ENCODE measurements at places on chromosomes 2 and 18.

GRCh38 chr2:206250041-206250897 lies 24.2 kb upstream of the ZDBF2 start:
- DNase-seq = no peak

DNA sequence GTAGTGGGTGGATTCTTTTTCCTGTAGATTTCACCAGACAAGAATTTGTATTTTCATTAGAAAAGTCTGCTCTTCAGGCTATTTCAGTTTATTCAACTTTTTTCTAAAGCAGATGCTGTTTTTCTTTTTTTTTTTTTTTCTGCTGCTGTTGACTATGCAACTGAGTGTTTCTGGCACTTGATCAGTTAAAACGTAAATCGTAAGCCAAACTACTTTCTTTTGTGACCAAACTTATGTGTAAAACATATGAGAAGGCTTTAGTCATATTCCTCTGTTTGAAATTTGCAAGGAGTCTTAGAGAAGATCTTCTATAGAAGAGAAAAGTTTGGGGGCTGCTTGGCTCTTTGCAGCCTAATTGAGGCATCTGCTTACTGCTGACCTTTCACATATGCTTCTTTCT lies 170.1 kb downstream of the PARD3B start:
- DNase-seq = no peak

DNA sequence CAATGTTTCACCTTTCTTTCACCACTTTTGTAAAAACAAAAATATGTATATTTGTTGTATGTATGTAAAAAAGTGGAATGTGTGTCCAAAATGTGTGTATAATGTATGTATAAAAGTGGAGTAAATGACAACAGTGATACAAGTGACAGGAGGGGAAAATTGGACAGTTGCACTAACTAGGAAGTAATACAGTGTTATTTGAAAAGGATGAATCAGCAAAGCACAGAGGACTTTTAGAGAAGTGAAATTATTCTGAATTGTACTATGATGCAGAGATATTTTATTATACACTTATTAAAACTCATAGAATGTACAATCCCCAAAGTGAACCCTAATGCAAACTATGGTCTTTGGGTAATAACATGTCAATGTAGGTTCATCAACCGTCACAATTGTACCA lies 331.3 kb upstream of the CNTNAP5 start:
- no peak for DNase-seq

- DNase-seq = no peak
These were observed 430.4 kb downstream of the DLGAP1 start for GRCh38 chr18:4024702-4025101.

DNA sequence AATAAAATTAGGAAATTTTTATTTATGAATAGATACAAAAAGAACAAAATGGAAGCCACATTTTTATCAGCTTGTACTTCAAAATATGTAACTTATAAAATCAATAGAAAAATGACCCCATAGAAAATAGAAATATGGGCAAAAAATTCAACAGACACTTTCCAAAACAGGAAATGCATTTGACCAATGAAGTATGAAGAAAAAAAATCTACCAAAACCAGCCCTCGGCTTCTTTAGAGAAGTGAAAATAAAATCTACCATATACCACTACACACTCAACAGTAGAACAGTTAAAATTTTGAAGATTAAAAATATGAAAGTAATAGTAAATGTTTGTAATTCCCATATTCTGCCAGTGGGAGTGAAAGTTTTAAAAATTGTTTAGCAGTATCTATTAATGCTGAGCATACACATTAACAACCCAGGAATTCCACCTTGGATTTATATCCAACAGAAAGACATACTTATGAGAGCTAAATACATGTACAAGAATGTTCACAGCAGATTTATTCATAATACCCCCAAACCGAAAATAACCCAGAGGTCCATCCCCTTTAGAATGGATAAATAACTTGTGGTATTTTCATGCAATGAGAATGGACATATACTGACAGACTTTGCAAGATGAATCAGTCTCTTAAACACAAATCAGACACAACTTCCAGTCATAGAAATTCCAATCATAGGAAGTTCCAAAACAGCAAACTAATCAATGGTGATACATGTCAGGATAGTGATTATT lies 318.0 kb downstream of the FIGN start:
- no peak for DNase-seq

GRCh38 chr2:64852771-64853241 lies 136.4 kb upstream of the SLC1A4 start:
- no peak for DNase-seq

GRCh38 chr18:79933765-79934164 lies 17.7 kb downstream of the SLC66A2 start:
- no peak for DNase-seq

DNA sequence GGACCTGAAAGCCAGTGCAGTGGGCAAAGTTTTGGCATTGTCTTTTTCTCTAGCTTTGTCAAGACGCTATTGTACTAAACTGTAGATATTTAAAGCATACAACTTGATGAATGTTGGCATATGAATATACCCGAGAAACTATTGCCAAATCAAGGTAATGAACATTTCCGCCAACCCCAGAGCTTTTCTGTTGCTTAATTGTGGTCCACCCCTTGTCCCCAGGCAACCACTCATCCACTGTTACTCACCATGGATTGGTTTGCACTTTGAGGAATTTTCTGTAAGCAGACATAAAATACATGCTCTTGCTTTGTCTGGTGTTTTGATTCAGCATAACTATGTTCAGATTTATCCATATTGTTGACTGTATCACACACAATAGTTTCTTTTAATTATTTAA lies 688.4 kb downstream of the ADCYAP1 start:
- no peak for DNase-seq

DNA sequence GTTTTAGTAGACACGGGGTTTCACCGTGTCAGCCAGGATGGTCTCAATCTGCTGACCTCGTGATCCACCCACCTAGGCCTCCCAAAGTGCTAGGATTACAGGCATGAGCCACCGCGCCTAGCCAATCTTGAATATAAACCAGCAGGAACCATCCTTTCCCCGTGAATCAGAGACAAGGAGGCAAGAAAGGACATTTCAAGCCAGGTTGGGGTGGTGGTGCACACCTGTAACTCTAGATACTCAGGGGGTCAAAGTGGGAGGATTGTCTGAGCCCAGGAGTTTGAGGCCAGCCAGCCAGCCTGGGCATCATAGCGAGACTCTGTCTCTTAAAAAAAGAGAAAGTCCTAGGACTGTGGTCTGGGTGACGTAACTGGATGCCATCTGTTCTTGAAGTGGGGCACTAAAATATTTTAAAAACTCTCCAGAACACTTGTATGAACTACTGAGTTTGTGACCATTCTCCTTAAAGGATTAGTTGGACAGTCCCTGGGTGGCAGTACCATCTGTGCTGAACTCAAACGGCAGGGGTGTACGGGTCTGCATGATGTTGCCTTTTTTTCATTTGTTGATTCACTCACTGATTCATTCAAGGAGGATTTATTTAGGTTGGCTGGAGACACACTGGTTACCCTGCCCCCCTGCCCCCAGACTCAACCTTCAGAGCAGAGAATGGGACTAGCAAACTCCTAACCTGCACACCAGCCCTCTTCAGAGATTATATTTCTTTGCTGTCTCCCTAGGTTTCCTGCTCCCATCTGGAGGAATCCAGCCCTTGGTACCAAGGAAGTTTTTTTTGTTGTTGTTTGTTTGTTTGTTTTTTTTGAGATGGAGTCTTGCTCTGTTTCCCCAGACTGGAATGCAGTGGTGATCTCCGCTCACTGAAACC lies 2.9 kb upstream of the TLX2 start:
- no peak for DNase-seq

DNA sequence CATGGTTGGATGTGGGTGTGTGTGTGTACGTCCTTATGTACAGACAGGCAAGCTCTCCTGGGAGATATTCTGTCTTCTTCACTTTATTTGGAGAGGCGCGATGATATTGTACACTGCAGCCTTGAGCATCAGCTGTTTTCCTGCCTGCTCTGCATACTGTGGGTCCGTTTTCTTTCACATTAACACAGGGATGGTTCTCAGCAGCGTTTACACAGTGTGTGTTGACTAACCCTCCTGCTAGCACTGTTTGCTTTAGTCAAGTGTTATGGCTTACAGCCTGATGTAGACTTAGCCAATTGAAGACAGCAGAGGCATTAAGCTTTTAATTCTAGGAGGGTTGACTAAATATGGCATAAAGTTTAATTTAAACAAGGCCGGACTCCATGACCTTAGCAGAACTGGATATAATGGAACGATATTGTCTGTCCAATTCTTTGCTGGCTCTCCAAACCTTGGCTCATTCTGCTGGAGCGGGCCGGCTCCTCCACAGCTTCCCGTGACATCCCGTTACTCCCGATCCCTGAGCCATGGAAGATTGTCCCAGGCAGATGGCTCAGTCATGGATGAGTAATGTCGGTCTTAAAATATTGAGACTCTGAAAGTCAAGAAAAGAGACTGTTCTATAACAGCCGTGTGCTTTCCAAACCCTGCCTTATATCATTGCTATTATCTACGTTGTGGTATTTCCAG lies 134.7 kb downstream of the TPGS2 start:
- DNase-seq = peak; percentile 88

DNA sequence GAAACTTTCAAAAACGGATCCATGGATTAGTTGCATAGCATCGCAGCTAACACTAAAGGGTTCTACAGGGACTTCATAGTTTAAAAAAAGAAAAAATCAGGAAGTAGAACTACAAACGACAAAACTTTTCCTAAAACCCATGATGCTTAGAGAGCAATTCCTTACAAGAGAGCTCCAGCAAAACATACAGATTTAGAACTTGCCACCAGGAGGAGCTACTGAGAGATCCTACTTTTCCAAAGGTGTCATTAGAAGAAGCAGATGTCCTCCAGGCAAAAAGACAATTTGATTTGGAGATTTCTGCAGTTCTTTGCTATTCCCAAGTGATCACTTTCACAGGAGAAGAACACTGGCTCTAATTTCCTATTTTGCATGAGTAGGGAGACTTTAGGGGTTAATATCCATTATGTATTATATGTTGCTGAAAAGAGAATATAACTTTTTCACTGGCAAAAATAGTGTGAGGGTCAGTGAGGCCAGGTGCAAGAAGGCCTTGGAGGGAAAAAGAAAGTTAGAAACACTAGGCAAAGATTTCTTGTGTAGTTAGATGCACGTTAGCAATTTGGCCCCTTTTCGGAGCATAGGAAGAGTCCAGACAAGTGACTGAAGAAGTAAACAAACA lies 436.2 kb downstream of the SUCLG1 start:
- DNase-seq = peak; percentile 13

GRCh38 chr2:12720278-12720620 lies 3.5 kb downstream of the TRIB2 start:
- DNase-seq = no peak

DNA sequence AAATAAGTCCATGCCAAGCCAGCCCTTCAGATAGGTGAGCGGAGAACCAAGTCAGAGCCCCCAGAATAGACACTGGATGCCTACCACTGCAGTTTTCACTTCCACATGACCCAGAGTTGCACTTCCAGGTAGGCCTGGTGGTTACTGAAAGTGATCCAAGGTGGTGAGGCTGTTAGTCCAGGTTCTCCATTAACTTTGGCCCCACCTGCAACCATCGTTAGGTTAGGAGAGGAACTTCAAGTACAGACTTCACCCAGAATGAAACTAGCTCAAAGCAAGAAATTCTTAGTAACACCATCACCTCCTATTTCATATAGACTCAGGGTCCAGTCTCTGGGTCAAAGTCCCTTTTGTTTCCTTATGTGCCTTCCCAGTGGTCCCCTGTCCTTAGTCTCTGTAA lies 293.1 kb upstream of the ID2 start:
- DNase-seq = no peak

Data from NCI-H774 (cell line).